NCI-H1417 treated with DMSO at 0.1 percent for 48 hours (cell line): ENCODE measurements at places on chromosomes 16 and 17.

- no peak for DNase-seq
These were observed 72.2 kb downstream of the CLEC16A start for GRCh38 chr16:11016524-11016988.

DNA sequence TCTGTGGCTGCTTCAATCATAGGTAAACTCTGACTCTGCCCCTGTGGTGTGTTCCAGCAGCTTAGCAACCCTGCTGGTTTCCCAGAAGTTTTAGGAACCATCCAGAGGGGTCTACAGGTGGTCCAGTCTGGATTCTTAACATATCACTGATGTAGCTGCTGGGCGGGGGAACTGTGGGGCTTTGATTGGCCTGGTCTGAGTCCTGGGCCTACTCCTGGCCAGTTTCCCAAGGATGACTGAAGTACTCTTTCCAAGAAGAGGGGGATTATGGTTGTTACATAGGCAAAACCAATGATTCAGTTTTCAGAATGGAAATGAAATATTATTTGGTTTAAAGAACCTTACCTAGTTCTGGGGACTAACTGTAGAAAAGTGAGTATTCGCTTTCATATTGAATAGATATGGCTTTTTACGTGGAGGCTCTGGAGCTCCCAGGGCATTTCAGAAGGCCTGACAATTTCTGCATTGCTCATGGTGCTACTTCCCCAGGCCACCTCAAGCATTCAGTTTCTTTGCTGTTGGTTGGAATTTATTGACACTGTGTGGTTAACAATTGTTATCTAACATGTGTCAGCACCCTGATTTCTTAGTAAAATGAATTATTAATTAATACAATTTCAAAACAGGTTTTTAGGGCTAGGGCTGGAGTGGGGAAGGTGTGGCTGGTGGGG lies 38.4 kb downstream of the EPN2 start:
- no peak for DNase-seq

DNA sequence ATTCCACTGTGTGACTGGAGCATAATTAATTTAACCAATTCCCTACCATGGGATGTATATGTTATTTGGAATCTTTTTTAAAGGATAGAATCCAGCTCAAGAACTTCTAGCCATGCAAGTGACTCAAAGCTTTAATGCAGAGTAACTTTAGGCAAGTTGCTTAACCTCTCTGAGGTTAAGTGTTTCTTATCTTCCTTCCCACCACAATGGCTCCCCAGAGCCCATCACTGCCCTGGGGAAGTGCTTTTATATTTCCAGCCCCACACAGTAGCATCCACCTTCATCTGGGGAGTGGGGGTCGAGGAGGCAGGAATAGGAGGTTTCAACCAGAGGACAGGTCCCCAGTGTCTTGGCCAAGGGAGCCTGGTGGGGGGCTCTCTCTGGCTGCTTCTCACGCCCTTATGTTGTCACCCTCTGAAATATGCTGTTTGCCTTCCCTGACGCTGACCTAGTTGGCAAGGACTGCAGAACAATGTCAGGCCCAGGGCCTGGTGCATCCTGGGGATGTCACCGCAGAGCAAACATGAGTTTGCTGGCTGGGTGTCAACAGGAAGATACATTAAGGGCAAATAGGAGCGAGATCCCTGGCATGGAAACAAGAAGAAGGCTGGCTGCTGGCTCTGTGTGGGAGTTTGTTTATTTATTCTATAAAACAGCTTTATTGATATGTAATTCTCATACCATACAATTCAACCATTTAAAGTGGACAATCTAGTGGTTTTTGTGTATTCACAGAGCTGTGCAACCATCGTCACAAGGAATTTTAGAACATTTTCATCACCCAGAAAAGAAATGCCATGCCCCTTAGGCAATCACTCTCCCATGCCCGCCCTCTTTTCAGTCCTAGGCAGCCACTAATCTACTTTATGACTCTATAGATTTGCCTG lies 46.6 kb upstream of the WSB1 start:
- no peak for DNase-seq

DNA sequence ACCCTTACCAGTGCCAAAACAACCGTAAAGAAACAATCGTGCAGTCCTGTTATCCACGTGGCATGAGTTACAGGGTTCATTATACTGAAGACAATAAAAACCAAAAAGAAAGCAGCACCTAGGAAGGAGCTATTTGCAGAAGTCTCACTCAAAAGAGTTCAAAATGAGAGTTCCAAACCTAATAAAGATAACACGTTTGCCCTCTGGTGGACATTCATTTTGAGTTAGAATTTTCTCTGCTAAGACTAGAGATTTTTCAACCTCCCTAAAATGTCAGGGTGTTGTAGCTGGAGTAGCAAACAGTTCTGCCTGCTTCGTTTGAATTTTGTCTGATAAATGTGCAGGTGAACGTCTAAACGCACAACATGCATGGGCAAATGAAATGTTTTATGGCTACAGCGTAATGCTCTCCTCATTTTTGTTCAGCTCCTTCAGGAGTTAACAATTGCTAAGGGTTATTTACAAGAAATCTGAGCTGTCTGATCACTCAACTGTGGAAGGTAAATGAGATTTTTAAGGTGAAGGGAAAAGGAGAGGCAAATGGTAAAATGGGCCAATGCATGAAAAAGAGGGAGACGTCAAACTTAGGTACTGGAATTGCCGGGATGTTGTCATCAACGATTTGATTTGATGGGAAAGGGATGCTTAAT lies 1067.9 kb upstream of the EEF2KMT start:
- no peak for DNase-seq

- no peak for DNase-seq
These were observed 238.0 kb downstream of the SNX29 start for GRCh38 chr16:12214509-12214908.

DNA sequence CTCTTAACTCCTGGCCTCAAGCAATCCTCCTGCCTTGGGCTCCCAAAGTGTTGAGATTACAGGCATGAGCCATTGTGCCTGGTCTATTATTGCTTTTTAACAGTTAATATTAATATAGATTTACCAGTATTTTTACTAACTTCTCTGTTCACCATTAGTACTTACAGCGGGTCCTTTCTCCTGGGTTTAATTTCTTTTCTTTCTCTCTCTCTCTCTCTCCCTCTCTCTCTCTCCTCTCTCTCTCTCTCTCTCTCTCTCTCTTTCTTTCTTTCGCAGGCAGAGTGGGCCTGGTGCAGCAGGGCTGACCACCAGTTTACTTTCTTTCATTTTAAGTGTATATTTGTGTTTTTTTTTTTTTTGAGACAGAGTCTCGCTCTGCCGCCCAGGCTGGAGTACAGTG lies 14.7 kb upstream of the DHX40 start:
- no peak for DNase-seq

DNA sequence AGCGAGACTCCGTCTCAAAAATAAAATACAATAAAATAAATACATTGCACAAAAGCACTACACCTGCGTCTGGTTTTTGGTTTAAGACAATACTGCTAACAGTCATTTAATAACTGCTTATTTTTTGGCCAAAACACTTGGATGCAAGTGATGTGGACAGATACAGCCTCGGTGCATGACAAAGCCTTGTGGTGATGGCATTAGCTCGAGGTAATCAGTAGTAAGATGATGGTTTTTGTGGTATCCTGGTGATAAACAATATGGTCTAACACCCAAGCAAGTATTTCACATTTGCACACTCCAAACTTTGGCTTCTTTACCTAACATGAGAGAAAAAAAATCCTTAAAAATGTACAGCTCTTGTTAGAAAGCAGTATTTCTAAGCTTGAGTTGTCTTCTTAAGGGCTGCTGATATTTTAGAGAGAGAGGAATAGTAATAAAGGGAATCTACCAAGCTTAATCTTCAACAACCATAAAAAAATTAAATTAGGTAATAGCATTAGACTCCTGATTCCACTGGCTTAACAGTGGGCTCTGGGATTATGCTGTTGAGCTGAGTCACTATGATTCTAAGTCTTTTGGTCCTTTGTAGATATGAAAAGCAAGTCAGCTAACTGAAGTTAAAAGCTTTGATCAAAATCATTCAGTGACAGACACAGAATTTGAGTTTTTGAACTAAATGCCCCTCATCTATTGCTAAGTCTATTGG lies 111.1 kb downstream of the VPS53 start:
- DNase-seq, result no peak

- no peak for DNase-seq
These were observed 902 bp downstream of the KAT2A start for GRCh38 chr17:42120161-42120769.

- no peak for DNase-seq
These were observed 43.7 kb upstream of the GSG1L start for GRCh38 chr16:28107232-28107631.

- DNase-seq, result no peak
These were observed 134.6 kb downstream of the SPECC1 start for GRCh38 chr17:20143740-20144139.
